Liver (tissue), 10 donors: ENCODE measurements at places on chromosomes 12 and 14.

GRCh38 chr12:121048442-121048841, 9.4 kb upstream of the OASL start:
- DNase-seq, result no peak

DNA sequence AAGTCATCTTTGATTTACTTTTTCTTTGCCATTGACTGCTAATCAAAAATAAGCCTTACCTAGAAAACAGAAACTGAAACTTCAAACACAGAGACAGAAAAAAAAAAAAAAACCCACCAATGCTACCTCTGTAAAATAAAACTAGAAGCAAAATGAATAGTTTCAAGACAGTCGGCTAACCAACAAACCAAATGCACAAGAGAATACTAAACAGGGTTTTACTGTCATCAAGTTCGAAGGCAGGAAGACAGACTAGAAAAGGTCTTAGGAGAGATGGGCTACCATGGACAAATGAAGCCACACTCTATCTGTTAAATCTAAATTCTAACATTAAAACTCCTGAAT, 59.5 kb downstream of the SEL1L start:
- no peak for DNase-seq

DNA sequence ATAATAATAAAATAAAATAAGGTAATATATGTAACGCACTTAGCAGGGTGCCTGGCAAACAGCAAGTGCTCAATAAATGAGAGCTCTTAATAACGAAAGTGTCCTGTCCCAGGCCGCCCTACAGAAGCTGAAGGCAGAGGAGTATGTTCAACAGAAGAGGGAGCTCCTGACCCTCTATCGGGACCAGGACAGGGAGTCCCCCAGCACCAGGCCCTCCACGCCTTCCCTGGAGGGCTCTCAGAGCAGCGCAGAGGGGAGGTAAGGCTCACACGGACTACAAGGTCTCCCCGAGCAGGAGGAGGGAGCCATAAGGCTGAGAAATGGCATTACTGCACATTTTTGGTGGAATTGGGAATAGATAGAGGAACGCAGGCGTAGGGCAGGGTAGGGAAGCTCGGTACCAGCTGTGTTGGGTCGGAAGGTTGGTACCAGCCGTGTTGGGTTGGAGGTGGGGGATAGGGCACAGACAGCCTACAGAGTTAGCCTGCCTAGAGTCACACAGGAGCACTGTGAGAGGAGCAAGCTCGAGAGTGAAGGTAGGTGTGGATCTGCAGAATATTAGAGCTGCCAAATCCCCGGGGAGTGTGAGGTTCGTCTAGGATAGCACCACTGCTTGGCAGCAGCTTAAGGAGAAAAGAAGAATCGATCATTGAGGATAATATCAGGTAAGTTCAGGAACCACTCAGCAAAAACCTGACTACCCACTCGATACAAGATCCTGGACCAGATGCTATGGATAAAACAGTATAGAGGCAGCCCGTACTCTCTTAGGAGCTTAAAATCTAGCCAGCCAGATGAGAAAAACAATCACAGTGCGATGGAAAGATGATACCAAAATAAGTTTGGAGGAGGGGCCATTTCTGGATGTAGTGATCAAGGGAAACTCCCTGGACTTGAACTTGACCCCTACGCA, 15.3 kb downstream of the TNFRSF1A start:
- no peak for DNase-seq

DNA sequence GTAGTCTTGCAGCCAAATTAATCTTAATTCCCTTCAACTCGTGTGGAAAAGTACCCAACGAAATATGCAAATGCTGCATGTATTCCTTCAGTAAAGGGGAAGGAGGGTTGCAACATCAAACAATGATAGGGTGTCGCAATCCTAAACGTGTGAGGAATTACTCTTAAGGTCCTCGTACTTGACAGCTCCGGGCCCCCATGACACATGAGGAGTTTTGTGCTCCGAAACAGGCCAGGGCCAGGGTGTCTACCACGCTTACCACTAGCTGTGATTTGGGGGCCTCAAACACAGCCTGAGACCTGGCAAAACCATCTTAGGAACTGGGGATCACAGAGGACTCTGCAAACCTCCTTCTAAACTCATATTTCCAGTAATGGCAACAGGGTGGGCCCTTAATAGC, 20.4 kb downstream of the FOS start:
- no peak for DNase-seq

DNA sequence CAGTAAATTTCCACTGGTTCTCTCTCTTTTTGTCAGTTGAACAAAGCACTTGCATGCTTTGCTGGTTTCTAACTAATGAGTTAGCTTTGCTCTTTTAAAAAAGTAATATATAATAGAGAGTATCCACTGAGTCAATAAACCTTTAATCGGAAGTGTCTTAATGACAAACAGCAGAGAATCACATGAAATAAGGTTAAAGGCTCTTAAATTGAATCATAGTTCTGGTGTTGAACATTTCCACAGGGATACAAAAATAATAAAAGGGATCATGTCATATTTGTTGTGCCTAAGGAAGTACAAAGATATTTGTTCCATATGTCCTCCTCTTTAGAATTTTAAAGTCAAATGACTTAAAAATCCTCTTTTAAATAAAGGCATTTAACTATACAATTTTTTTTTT, 362.6 kb downstream of the LRIG3 start:
- no peak for DNase-seq

DNA sequence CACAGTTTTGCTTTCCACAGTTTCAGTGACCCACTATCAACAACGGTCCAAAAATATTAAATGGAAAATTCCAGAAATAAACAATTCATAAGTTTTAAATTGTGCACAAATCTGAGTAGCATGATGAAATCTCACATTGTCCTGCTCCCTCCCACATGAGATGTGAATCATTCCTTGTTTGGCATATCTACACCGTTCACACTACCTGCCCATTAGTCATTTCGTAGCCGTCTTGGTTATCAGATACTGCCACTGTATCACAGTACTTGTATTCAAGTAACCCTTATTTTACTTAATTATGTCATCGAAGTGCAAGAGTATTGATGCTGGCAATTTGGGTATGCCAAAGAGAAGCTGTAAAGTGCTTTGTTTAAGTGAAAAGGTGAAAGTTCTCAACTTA, 145.3 kb downstream of the SLC5A8 start:
- no peak for DNase-seq

DNA sequence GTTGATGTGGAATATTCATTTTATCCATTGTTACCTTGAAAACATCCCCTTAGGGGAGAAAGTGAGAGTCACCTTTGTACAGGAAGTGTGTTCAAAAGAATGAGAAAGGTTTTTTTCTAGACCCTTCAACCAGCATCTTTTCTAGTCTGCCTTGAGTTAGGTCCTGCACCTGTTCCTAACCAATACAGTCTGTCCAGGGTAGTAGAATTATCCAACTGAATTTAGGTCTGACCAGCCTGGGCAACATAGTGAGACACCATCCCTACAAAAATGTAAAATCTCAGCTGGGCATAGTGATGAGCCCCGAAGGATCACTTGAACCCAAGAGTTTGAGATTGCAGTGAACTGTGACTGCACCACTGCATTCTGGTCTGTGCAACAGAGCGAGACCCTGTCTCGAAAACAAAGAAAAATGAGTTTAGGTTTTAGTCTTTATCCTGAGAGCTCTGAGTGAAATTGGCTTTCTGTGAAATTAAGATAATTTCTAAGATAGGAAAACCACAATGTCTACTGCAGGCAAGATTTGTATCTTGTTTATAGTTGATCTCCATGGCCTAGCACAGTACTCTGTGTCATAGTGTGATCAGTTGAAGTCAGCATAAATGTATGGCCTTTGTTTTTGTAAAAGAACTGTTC, 25.2 kb downstream of the ARHGAP5 start:
- no peak for DNase-seq

GRCh38 chr12:57902478-57902969, 38.8 kb upstream of the ATP23 start:
- no peak for DNase-seq

DNA sequence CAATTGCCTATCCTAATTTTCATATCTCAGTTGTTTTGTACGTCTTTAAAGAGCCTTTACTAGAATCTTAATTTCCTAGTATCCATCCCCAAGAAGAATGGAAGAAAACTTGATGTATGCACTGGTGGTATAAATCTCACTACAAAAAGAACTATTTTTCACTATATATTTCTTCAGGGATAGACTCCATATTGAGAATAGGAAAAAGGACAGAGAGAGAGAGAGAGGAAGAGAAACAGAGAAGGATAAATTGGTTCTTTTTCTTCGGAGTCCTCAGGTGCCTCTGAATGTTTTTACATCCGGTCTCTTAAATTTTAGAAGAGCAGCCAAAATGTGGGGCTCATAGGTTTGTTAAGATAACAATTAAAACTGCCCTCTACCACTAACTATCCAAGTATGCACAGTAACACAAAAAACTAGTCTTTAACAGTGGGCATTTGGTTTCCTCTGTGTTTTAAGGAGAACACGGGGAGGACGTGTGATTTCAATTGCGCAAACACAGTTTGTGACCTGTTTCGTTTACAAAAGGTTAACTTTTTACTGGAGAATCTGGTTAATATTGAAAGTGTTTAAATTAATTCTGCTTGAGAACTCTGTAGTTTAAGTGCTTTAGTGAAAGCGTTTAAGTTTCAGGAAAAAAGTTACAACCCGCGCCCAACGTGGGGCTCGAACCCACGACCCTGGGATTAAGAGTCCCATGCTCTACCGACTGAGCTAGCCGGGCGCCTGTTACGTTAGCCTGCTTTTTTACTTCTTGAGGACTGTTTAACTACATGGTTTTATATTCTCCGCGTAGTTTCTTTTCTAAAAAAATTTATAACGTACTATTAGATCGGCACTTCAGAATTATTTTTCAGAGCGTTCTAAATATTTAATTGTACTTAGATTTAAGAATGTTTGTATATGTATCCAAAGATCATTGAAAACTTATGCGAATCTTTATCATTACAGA, 5.1 kb upstream of the PSMA3 start:
- peak; percentile 90 for DNase-seq

GRCh38 chr12:124653169-124653931, 85.9 kb upstream of the NCOR2 start:
- no peak for DNase-seq

GRCh38 chr14:87160989-87161388, 832.0 kb downstream of the GALC start:
- no peak for DNase-seq

- no peak for DNase-seq
Measured at GRCh38 chr14:89202413-89203190, 214.4 kb downstream of the FOXN3 start.

DNA sequence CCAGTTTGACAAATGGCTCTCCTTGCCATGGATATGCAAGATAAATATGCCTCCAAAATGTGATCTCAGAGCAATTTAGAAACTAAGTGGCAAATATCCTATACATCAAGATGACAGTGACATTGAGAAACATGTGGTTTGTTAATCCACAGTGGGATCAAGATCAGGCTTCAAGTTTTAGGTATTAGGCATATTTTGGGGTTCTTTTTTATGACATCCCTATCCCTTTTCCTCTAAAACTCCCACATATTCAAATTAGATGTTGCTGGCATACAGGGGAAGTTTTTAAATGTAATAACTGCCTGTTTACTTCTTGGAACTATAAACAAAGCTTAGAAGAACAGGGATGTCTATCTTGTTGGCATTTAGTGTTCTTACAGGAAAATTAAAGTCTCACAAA, 179.4 kb downstream of the CRADD start:
- DNase-seq, result no peak

DNA sequence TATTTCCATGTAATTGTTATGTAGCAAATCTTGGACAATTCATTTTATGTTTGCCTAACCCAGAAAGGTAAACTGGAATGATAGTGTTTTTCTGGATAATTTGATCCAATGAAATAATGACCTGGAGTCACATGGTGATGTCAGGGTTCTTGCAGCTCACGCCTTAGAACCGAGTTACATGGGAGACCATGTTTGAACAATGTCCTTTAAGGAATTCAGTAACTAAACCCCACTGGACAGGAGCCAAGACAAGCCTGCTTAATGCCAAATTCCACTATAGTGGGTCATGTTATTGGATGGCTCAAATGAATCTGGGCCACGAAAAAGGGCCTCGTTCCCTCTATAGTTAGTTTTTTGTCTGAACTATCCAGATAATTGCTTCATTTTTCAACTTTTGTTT, 255.8 kb upstream of the HMGA2 start:
- DNase-seq, result no peak

GRCh38 chr12:86331012-86331411, 74.8 kb upstream of the MGAT4C start:
- DNase-seq, result no peak

- DNase-seq, result no peak
Measured at GRCh38 chr12:76588881-76589565, 29.5 kb upstream of the OSBPL8 start.

DNA sequence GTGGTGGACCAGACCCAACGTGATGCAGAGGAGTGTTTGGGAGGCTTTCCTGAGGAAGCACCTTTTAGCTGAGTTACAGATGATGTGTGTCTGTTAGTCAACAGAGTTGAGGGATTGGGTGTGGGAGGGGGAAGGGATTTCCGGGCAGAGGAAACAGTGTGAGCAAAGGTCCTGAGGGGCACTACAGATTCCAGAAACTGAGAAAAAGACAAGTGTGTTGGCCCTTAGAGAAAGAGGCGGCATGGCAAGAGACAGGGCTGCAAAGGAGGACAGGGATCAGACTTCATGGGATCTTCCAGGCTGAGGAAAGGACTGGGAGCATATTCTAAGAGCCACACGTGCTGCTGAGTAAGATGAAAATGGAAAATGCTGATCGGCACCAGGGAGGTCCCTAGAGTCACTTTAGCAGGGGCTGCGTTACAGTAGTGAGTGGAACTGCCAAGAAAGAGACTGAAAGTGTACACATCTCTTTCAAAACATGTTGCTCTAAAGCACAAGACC, 9.4 kb upstream of the RPS6KL1 start:
- DNase-seq, result no peak

DNA sequence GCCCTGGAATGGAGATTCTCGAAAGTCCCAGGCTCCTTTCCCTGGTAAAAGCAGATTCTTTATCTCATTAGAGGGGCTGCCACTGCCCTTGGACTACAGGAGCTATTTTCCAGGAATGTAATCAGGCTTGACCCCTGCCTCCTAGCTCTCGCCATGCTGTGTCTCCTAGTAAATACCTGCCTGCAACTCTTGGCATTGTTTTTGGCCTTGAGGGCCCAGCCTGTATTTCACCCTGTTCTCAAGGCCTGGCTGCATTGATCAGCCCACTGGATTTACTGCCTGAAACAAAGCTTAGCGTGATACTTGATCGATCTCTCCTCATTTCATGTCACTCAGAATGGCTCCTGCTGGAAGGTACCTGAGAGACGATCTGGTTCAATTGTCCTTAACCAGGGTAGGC, 273.7 kb downstream of the CACNA1C start:
- no peak for DNase-seq

DNA sequence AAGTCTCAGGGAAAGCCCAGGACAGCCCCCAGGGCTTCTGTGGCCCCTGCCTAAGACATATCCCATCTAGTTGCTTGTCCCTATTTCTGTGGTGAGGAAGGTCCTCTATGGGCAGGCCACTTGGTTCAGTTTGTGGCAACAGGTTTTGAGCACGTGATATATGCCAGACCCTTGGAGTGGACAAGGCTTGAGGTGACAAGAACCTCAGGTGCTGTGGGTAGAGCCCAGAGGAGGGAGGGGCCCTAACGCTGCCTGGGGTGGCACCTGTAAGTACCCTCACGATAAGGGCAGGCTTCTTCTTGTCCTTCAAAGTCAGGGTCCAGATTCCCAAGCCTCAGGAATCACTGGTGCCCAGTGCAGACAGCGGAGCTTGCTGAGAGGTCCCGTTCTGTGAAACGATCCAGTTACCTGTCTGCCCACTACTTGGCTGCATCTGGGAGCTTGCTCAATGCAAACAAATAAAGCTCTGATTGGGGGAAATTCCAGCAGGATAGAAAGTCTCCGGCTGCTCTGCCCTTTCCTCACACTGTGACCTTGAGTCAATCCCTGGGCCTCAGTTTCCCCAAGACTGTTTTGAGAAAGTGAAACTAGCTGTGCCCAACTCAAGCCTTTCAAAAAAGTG, 47.7 kb upstream of the FAM181A start:
- no peak for DNase-seq

GRCh38 chr12:52358575-52359350, 8.5 kb downstream of the KRT85 start:
- no peak for DNase-seq
